ENCODE measurements at places on chromosomes 1 and 21.

DNA sequence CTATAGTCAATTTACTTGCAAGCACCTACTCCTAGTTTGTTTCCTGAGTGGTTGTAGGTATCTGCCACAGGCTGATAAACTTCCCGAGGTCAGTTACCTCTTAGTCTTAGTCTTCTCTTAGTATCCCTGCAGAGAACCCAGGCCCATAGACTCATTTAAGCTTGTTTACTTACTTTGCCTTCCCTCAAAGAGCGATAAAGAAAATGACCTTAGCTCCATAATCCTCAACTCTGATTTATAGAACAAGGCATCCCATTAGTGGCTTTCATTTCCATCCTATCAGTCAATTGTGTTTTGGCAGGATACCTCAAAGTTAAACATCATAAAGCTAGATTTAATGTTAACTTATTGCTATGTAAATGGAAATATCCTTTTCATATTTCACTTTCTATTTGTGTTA is 119.7 kb downstream of the UCHL5 start:
- DNase-seq = no peak

DNA sequence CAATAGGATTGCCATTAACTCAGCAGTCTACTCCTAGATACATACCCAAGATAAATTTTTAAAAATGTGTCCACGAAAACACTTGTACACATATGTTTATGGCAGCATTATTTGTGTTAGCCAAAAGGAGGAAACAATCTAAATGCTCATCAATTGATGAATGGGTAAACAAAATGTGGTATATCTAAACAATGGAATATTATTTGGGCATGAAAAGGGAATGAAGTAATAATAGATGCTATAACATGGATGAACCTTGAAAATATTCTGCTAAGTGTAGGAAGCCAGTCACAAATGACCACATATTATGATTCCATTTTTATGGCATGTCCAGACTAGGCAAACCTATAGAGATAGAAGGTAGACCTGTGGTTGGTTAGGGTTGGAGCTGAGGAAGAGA is 34.3 kb downstream of the CFHR5 start:
- no peak for DNase-seq

DNA sequence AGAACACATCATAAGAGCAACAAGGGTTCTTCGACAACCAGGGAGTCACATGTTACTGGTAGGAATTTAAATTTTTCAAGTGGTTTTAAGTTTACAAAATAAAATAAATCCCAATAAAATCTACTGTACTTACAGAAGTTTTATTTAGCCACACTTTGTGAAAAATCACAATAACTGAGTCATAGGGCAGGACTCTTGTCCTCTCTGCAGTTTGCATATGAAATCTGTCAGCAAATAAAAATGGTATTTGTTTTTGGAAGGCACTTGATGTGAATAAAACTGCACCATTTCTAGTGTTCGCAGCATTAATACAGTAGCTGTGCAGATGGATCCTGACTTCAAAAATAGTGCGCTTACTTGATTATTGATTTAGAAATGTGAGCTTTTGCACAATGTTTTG is 150.4 kb downstream of the LBR start:
- no peak for DNase-seq

- DNase-seq = no peak
Observed at GRCh38 chr1:228120351-228120750, 11.3 kb upstream of the MRPL55 start.

Data from DND-41 (cell line).